T-helper 1 cell treated with Interleukin-12 subunit alpha and Interleukin-12 subunit beta and Interleukin-4 antibody, amounts not matched to agents 30 ng/mL and 1 ng/mL, for 36 hours (primary cell): ENCODE measurements at places on chromosomes 3 and 15. TPM values are rescaled to one million over a fixed set of nuclear protein-coding genes. Genes with fewer than 3 reads are reported as not detected.

NR1I2 gene
- total RNA-seq: not detected in 2 replicates

ZMYND10 gene
- total RNA-seq: 1.2 and 1.6 TPM in 2 replicates

ST8SIA2 gene
- not detected in 2 replicates for total RNA-seq

SYNPR gene
- total RNA-seq: not detected in 2 replicates

SLC9A9 gene
- total RNA-seq: 19.1 and 19.3 TPM in 2 replicates

SLC2A2 gene
- not detected in 2 replicates for total RNA-seq

CPNE9 gene
- 0.22 and 0.59 TPM in 2 replicates for total RNA-seq

GCSAM gene
- total RNA-seq: 5.3 and 5.7 TPM in 2 replicates

JMJD7 gene
- 22.0 and 26.4 TPM in 2 replicates for total RNA-seq

FETUB gene
- not detected in 2 replicates for total RNA-seq

TNFAIP8L3 gene
- 0.17 and 0.22 TPM in 2 replicates for total RNA-seq

SPTBN5 gene
- total RNA-seq: 4.7 and 5.0 TPM in 2 replicates

ZNF80 gene
- 0.32 and 0.39 TPM in 2 replicates for total RNA-seq

CASR gene
- not detected in 2 replicates for total RNA-seq

CHRM5 gene
- not detected in 2 replicates for total RNA-seq

SPTSSB gene
- total RNA-seq: not detected in 2 replicates

NRROS gene
- 33.1 and 34.7 TPM in 2 replicates for total RNA-seq

FBXO40 gene
- not detected in 2 replicates for total RNA-seq

ECE2 gene
- total RNA-seq: not detected in 2 replicates

B4GALT4 gene
- total RNA-seq: 17.3 and 19.1 TPM in 2 replicates

OIP5 gene
- 14.5 and 17.7 TPM in 2 replicates for total RNA-seq

LRRK1 gene
- 0.44 and 0.86 TPM in 2 replicates for total RNA-seq

DAPK2 gene
- 21.5 and 23.0 TPM in 2 replicates for total RNA-seq

PRSS50 gene
- not detected in 2 replicates for total RNA-seq

UMPS gene
- total RNA-seq: 32.5 and 33.6 TPM in 2 replicates

CERS3 gene
- total RNA-seq: 0.71 and 0.76 TPM in 2 replicates

C3orf20 gene
- 0.24 and 0.25 TPM in 2 replicates for total RNA-seq

MUC20 gene
- total RNA-seq: 7.0 and 9.6 TPM in 2 replicates

ADCY5 gene
- not detected in 2 replicates for total RNA-seq

NTRK3 gene
- 0.37 and 0.51 TPM in 2 replicates for total RNA-seq

WDR72 gene
- not detected in 2 replicates for total RNA-seq

TMEM108 gene
- total RNA-seq: not detected in 2 replicates

TMCO5A gene
- total RNA-seq: not detected in 2 replicates

GOLGA6B gene
- total RNA-seq: not detected in 2 replicates

SIN3A gene
- 110 and 117 TPM in 2 replicates for total RNA-seq

NUP210 gene
- total RNA-seq: 160 and 161 TPM in 2 replicates

CCDC39 gene
- not detected in 2 replicates for total RNA-seq

CPB1 gene
- total RNA-seq: not detected in 2 replicates

TMEM62 gene
- total RNA-seq: 20.5 and 24.8 TPM in 2 replicates

AADACL2 gene
- not detected in 2 replicates for total RNA-seq

CCR3 gene
- 0.24 and 0.27 TPM in 2 replicates for total RNA-seq

ISLR2 gene
- total RNA-seq: not detected in 2 replicates

DCLK3 gene
- total RNA-seq: not detected in 2 replicates

CISH gene
- 479 and 481 TPM in 2 replicates for total RNA-seq

KLF15 gene
- not detected in 2 replicates for total RNA-seq

DAG1 gene
- 19.2 and 22.4 TPM in 2 replicates for total RNA-seq

SERPINI2 gene
- total RNA-seq: not detected in 2 replicates

CAPN7 gene
- 31.7 and 32.9 TPM in 2 replicates for total RNA-seq

STRIT1 gene
- total RNA-seq: not detected in 2 replicates

CCNL1 gene
- 235 and 245 TPM in 2 replicates for total RNA-seq

USP19 gene
- 71.7 and 75.0 TPM in 2 replicates for total RNA-seq

CD200 gene
- 14.0 and 14.8 TPM in 2 replicates for total RNA-seq
